ENCODE measurements at places on chromosomes 3 and 15.

DNA sequence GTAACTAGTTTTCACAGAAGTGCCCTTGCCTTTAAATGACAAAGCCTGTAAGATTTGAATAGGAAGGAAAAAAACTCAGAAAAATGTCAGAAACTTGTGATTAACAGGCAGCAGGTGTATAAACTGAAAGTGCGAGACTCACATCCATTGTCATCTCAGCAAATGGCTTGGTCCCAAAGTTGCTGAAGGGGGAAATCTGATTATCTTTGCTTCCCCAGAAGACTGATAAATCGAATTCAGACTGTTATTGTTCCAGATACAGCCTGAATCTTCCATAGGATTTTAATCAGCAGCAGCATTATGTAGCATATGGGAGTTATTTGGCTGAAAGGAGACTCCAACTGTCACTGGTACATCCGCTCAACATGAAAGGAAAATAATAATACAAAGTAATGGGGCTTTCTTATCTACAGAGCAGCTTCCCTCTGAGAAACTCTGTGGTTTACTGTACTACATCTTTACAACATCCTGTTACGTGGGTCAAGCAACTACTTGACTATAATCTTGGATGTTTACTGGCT is 550.4 kb upstream of the CCDC54 start:
- no peak for DNase-seq

DNA sequence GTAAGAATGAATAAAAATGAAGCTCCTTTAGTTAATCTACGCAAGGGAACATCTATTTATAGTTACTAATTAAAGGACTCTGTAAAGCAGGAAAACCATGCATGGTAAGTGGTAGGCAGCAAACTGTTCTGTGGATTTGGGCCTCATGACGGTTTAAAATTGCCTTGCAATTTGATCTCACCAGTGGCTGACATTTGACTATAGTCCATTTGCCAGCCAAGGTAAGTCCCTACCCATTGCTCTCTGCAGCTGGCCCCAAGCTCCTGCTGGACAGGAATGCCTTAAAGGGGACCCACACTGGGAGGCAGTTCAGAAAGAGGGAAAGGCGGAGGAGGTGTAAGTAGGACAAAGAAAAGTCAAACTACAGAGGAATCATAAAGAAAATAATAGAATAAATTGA is 203.3 kb downstream of the PLCL2 start:
- DNase-seq, result no peak

GRCh38 chr3:168233001-168233400 is 137.3 kb upstream of the GOLIM4 start:
- no peak for DNase-seq

- DNase-seq, result no peak
Observed at GRCh38 chr15:41218851-41219250, 11.7 kb downstream of the EXD1 start.

GRCh38 chr3:185046164-185046515 is 106.7 kb downstream of the C3orf70 start:
- no peak for DNase-seq

- DNase-seq, result no peak
Observed at GRCh38 chr3:1942781-1943180, 155.9 kb upstream of the CNTN4 start.

DNA sequence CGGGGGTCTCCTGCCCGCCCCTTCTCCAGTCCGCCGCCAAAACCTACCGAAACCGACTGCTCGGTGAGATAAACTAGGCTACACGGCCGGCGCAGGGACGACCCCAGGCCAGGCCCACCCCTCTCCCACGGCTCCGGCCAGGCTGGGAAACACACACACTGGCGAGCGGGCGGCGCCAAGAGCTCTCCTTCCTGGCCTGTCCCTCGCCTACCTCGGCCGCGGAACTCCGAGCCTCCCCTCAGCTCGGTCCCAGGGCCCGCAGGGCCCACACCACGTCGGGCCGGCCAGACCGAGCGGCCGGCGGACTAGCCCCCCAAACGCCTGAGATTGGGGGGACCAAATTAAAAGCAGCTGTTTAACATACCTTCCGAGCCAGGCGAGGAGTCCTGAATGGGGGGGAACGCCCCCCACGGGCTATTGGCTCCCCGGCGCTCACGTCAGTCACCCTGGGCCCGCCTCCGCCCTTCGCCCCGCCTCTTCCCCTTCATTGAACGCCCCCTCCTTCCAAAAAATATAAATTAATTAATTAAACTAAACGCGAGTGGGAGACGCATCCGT is 4.0 kb upstream of the SIN3A start:
- peak; percentile 62 for DNase-seq

DNA sequence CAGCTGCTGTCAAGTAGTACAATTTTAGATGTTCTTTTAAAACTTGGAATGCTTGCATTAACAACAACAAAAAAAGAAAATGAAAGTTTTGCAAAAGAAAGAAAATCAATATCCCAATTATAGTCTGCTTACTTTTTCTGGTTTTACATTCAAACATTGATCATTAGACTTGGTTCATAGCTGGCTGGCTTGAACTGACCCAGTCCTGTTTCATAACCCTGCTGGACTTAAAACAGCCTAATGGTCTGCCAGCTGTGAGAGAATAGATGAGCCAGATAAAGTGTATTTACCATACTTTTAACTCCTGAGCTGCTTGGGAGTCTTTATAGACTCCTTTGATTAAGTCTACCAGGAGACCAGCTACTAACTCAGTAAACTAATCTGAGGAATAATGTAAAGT is 59.2 kb downstream of the PIAS1 start:
- DNase-seq, result no peak

DNA sequence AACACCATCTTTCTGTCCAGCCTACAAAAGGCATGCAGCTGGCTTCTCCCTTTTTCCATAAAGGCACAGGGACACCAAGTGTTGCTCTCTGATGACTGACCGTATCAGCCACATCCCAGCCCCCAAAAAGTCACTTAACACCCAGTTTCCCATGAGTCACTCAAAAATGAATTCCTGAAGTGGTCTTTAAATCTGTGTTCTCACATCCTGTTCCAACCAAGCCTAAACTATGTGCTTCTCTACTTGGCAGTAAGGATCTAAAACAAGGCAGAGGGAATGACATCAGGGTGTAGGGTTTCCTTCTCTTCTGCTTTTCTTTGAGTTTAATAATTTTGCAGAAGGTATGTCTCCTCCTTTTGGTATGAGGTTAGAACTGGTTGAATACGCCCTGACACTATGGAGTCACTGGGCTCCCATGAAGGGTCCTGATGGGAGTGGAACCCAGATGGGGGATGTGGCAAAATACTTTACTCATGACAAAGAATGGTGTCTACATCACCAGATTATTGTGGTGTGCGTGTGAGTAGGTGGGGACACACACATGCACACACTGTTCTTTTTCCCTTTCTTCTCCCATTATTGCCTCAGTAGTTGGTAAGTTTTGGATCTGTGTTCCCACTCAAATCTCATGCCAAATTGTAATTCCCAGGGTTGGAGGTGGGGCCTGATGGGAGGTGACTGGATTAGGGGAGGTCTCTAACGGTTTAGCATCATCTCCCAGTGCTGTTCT is 35.6 kb upstream of the CCK start:
- DNase-seq, result no peak

DNA sequence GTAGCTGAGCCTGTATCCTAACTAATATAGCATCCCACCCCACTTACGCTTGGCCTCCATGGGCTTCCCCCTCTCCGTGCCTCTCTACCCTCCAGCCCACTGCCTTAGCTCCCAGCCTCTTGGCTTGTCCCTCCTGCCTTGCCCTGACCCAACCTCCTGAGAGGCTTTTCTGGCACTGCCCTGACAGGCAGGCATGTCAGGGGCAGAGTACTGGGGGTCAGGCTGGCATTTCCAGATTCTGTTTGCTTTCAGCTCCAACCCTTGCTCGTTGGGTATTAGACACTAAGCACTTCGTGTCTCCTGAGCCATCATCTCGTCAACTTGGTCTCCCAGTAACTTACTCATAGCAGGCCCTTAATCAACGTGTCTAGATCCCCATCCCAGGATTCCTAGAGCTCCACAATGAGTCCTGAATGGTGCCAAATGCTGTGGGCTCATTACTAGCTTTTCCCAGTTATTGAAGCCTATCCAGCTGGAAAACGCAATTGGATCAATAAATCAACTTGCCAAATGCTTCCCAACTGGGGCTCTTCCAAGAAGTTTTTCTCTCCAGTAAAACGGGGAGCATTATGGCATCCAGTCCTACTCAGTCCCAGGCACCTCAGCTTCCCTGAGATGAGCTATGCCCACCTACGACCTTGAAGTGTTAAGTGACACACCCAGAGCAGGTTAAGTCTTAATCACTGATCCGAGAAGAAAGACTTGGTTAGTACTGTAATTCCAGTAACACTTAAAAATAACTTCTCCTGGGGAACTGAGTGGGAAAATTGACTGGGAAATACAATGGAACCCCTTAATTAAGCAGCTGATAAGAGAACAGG is 78.5 kb upstream of the DLG1 start:
- no peak for DNase-seq

All from fibroblast of skin of left quadriceps (primary cell).